ENCODE measurements at places on chromosomes 2 and 18.

DNA sequence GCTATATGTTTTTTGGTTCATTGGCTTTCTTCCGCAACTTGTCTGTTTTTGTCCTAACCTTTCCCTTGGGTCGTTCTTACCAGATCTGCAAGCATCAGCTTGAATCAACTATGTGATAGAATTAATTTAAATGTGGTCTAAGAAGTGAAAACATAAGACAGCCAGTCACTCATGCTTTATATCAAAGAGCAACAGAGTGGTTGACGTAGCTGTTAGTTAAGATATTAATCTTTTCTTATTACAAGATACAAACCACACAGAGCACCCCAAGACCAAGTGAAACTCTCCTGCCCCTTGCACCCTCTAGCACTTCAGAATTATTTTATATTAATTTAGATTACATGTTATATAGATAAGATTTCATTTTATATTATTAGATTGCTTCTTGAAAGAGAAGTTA is 15.2 kb downstream of the IL18RAP start:
- DNase-seq: no peak

DNA sequence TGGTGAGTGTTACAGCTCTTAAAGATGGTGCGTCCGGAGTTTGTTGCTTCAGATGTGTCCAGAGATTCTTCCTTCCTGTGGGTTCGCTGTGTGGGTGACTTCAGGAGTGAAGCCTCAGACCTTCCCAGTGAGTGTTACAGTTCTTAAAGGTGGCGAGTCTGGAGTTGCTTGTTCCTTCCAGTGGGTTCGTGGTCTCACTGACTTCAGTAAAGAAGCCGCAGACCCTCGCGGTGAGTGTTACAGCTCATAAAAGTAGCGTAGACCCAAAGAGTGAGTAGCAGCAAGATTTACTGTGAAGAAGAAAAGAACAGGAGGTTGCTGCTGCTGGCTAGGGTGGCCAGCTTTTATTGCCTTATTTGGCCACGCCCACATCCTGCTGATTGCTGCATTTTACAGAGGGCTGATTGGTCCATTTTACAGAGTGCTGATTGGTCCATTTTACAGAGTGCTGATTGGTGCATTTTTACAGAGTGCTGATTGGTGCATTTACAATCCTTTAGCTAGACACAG is 34.0 kb upstream of the SPTBN1 start:
- no peak for DNase-seq

DNA sequence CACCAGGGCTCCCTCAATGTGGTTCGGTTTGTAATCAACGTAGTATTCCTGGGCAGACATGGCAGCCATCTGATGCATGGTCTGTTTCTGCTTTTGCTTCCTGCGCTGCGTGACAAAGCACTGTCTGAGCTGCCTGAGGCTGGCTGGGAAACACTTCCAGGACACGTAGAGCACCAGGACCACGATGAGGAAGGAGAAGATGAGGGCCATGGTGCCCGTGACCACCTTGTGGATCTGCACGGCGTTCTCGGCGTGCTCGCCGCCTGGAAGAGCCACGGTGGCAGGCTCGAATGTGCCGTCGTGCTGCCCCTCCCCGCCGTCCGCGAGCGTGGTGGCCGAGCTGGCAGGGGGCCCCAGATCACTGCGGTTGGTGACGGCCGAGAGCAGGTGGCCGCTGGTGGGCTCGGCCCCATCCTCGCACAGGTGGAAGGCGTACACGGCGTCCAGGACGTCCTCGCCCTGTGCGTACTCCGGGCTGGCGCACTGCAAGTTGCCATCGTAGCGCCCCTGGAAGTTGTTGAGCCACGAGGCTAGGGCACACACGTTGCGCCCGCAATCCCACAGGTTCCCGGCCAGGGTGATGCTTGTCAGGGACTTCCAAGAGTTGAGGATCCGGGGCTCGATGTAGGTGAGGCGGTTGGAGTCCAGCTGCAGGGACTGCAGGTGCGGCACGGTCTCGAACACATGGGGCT is 2.1 kb downstream of the LRRTM1 start:
- DNase-seq: no peak

GRCh38 chr2:205800773-205801172 is 118.5 kb downstream of the NRP2 start:
- no peak for DNase-seq

DNA sequence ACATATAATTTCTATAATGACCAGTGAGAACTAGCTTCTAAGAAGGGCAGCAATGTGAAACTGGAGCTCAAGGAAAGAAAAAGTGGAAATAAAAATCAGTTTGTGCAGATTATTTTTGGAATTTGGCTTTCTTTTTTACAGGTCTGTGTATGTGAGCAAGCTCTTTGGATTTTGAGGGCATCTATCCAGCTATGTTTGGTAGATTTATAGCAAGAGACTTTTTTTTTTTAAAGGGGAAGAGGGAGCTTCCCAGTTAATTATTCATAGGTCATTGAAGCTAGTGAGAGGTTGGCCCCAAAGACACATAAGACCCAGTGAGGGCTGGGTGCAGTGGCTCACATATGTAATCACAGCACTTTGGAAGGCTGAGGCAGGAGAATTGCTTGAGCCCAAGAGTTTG is 24.0 kb upstream of the COLEC12 start:
- DNase-seq: no peak

GRCh38 chr18:25281556-25281955 is 70.4 kb downstream of the ZNF521 start:
- no peak for DNase-seq

DNA sequence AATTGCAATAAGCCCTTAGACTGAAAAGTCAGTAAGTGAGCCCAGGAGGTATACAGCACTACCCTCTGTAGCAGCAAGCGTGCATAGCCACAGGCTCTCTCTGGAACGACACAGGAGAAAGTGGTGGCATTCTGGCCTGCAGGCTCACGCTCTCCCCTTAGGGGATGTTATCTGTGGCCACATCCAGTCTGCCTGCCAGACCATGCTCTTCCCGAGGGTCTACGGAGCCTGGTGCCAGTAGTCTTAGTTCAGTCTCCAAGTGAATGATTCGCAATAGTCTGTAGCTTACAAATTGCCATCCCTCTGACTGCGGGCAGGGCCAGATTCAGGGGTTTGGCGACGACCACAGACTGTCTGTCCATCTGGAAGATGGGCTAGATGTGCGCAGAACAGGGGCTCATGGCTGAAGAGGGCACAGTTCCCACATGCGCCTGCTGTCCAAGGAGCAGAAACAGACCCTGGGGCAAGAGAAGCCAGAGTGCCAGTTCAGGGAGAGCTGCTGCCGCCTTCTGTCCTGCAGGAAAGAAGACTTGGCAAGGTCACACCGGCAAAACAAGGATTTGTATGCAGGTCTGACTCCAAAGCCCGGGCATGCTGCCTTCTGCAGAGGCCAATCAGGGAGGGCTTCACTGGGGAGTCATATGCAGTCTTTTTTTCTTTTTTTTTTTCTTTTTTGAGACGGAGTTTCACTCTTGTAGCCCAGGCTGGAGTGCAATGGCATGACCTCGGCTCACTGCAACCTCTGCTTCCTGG is 3.5 kb upstream of the KLF11 start:
- DNase-seq: peak; percentile 80

- DNase-seq: no peak
These were observed at the start of gene MYO1B for GRCh38 chr2:191245046-191245868. MYO1B (plus strand) TSS chr2:191245404; CDS start chr2:191276896, 31,492 bp downstream.

DNA sequence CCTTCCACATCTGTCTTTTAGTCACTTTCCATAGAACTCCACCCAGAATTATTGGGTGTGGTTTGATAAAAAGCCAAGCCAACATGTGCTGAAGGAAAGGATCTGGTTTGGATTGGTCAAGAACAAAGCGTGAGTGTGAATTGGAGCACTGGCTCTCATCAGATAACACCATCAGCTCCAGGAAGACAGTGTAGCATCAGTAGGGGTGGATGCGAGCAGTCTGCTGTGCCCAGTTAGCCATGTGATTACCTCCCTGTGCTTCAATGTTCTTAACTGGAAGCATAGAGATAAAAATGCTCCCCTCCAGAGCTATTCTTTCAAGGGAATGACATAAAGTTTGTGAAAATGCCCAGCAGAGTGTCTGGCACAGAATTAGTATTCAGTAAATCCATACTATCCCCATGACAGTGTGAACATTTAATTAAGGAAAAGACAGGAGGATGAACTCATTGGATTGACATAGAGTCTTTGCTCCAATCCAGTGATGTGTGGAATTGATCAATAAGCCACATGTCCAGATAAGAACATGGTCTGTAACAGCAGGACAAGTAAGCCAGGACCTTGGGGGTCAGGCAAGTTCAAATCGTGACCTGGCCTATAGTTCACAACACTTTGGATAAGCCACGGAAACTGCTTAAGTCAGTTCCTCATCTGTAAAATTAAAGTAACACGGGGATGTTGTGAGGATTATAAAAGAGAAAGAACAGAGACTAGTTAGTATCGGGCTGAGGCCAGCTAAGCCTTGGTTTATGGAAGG is 68.0 kb downstream of the FAM124B start:
- DNase-seq: no peak

DNA sequence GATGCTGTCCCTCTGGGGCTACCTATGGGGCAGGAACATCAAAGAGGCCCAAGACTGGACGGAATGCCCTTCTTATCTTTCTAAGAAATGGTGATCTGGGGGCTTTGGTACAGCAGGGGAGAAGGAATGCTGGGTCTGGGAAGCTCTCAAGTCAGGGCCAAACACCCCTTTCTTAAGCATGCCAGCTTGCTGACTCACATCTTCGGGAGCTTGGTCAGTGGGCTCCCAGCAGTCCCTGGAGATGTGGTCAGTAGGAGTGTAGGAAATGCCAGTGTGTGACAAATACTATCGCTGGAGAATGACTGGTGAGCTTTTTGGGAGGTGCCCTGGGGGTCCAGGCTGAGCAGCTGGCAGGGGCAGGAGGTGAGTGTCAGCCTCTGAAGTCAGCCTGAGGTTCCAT is 105.0 kb upstream of the CDC42EP3 start:
- DNase-seq: no peak

DNA sequence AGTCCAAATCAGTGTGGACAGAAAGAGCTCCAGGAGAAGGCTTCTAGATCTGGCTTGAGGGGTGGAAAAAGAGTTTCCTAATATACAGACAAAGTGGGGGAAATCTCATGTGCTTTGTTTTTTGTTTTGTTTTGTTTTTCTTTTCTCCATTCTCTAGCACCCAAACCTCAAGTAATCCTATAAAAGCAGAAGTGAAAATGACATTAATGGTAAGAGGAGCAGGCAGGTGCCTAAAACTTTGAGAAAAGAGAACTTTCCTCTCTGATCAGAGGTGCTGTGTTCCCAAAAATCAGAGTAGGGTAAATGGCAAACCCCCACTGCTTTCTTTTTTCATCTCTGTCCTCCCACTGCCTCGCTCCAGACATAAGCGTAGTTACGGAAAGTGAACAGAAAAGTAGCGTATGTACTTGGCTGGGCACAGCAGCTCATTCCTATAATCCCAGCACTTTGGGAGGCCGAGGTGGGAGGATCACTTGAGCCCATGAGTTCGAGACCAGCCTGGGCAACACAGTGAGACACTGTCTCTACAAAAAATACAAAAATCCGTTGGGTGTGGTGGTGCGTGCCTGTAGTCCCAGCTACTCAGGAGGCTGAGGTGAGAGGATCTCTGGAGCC is 77.8 kb downstream of the FAM161A start:
- DNase-seq: no peak

DNA sequence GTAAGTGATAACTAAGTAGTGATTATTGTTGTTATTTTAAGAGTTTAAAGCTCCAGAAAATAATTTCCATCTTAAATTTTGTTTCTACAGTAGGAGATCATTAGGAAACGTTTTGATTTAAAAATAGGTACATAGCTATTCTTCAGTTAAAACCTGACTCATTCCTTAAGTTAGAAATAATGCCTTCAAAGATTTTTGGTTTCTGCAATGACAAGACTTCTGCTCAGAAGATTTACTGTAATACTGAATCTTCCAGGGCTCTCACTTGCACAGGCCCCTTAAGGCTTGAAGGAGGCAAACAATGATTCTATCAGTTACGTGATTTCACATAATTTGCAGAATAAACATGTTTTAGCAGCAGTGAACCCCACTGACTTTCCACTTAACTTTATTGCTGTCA is 333.7 kb downstream of the RAD51AP2 start:
- DNase-seq: no peak

GRCh38 chr2:240799033-240799820 is 20.8 kb downstream of the KIF1A start:
- DNase-seq: no peak

DNA sequence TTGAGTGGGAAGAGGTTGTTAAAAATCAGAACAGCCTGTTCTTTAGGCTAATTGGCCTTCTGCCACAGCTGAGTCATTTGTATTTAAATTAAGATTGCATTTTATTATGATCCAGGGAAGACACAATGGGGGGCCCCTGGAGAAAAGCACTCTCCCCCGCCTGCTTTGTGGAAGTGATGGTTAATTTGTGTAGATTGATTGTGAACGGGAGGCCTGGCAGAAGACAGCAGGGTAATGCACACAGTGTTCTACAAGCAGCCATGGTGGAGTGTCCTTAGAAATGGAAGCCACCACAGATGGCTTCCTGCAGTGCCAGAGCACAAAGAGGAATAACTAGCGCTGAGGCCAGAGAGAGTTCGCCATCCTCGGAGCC is 19.6 kb downstream of the RAMP1 start:
- DNase-seq: no peak

DNA sequence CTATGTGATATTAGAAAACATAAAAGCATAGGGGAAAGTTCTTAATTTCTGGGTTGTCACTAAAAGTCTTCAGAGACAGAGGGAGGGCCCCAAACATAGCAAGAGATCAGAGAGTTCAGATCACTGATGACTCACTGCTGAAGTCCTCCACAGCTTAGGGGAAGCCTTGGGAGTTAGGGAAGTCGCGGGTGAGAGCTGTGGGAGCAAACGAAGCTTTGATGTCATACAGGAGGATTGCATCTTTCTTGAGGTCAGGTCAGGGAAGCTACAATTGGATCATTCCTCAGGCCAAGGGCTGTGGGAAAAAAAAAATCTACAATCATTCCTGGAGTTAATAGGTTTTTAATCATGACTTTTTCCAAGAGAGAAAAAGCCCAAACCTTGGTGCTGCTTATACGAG is 96.2 kb downstream of the COPS8 start:
- DNase-seq: no peak

- no peak for DNase-seq
These were observed 38.2 kb upstream of the MGAT4A start for GRCh38 chr2:98769114-98769476.
